Fibroblast of villous mesenchyme (primary cell): ENCODE measurements at places on chromosomes 11 and 22. TPM values are rescaled to one million over a fixed set of nuclear protein-coding genes. Genes with fewer than 3 reads are reported as not detected.
A peak's percentile ranks its signal among the peaks of the same experiment; 100 is the strongest.

- no peak for DNase-seq
Observed at GRCh38 chr11:60360621-60361020, 17.7 kb upstream of the MS4A7 start.

The ANKK1 gene
- under 0.01 TPM in 1 of 2 replicates, not detected in the other for total RNA-seq

DNA sequence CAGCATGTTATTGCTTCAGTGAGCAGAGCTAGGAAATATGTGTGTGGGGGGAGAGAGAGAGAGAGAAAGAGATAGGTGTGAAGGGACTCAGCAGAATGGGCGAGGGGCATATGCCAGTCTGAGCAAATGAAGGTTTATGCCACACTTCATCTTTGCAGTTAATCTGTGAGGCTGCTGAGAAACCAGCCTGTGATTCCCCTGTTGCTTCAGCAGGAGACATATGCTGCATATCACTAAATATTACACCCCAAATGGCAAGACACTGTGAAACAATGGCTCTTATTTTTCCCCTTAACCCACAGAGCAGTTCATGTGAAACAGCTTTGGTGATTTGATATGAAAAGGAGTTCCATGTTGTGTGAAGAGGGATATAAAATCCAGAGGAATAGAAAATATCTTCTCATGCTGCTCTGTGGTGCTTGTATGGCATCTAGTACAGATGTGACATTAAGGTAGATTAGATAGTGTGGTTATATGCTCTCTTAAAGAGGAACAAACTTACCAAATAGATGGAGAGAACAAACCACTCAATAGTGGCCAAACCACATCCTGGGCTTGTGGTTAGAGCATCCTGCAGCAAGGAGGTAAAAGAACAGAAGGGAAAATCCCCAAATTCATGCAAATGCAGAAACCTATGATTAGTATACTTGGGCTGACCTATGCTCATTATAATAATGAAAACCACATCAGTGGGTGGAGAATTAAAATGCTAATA lies 864.2 kb downstream of the FAM181B start:
- DNase-seq, result no peak

GRCh38 chr11:111169367-111169766 lies 76.2 kb upstream of the POU2AF2 start:
- no peak for DNase-seq

- peak; percentile 89 for DNase-seq
Observed at GRCh38 chr22:32644252-32645100, 157.0 kb upstream of the TIMP3 start.

DNA sequence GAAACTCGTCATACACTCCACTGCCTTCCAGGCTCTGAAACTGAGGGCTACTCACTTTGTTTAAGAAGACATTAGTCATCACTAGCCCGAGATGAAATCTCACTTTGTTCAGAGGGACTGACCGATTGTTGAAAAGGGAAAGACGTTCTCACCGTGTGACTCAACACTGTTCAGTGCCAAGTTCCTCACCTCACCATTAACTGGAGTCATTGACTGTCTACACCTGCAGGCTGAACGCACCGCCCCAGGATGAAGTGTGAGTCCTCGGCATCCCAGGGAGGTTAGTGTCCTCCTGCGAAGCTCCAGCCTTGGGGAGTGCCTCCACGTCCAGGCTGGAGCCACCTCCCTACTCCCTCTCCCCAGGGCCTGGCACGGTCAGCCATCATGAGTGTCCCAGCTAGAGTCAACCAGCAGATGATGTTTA lies 30.4 kb downstream of the FADD start:
- peak; percentile 67 for DNase-seq

The NLRP14 gene
- under 0.01 and 0.32 TPM in 2 replicates for total RNA-seq

DNA sequence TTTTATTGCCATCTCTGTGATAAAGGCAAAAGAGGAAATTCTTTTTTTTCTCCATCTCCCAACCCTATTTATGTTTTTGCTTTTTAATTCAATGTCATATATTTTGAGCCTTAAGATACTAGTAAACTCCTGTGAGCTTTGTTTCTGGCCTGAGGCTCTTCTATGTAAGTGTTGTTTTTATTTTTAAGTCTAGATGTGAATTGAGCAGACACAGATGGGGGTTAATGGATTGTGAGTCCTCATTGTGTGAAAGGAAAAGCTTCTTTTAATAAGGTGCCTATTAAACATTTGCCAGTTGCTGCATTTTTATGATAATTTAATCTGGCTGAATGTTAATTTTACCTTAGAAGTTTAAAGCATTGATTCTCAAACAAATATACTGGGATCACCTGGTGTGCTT lies 2337.9 kb upstream of the RAG2 start:
- DNase-seq, result no peak

DNA sequence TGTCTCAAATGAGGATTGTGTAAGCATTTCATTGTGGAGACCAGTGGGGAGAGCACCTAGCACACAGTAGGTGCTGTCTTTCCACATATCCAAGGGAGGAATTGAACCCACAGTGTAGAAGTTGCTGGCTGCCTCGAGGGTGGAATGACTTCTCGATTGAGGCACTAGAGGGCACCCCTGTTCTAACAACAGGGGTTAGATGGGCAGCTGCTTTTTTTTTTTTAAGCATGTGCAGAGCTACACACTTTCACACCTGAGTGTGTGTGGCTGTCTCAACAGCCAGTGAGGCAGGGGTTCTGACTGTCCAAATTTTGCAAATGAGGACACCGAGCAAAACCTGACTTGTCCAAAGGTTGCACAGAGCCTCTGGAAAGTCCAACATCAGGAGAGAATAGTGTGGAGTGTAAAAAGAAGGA lies 118.2 kb upstream of the CRYBB3 start:
- peak; percentile 19 for DNase-seq

The SDHD gene
- 121 and 140 TPM in 2 replicates for total RNA-seq

- DNase-seq, result no peak
Observed at GRCh38 chr22:19916941-19917340, 24.6 kb upstream of the COMT start.

The TMEM191B gene
- 1.3 and 2.3 TPM in 2 replicates for total RNA-seq

The SESN3 gene
- total RNA-seq, result 2.3 and 6.9 TPM in 2 replicates

The GAB2 gene
- 8.2 and 11.3 TPM in 2 replicates for total RNA-seq

GRCh38 chr11:2591805-2592204 lies 108.0 kb downstream of the KCNQ1OT1 start:
- no peak for DNase-seq

The PIH1D2 gene
- total RNA-seq, result 1.3 and 2.6 TPM in 2 replicates

DNA sequence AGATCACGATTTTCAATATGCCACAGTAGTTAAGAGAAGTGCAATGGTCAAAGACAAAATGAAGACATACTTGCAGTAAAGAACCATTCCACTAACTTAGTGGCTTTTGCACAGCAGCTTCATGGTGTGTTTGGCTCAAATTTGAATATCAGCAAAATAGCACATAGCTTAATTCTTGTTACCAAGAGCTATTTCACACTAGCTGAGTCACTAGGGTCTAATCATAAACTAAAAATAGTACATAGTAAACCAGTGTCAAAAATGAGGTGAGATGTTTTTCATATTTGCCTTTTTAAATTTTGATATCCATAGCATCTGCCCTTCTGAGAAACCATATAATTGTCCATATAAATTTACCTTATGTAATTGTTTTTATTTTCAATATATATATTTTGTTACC lies 325.0 kb upstream of the LUZP2 start:
- DNase-seq, result no peak

DNA sequence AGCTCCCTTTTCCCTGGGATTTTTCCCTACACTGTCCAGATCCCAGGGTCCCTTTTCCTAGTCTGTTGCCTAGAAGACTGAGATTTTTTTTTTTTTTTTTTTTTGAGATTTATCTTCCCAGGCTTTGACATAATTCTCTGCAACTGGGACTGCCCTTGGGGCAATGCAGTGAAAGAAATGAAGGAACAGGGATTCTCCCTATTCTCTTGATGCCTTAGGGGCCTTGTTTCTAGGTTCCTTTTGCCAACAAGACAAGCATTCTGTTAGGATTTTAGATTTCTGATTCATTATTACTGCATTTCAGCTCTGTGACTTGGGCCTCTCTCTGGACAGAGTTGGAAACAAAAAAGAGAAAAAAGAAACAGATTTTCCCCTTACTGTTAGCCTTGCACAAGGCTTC lies 47.3 kb downstream of the QSER1 start:
- no peak for DNase-seq

- DNase-seq, result no peak
Observed at GRCh38 chr11:121435132-121435531, 17.0 kb upstream of the SORL1 start.

DNA sequence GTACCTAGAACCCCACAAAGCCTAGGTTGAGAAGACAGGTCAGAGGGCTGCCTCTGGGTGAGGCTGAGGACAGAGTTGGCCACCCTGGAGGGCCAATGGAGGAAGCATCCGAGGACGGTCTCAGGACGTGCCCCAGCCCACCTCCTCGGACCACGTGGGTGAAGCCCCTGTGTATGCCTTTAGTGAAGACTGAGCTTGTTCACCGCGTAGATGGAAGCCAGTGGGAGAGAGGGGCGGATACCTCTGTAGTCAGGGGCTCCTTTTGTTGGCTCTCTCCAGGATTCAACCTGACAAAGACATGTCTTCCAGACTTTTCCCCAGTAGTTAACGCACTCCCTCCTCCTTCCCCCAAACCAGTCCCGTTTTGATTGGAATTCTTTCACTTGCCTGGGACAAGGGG lies 110.7 kb downstream of the ZBTB16 start:
- DNase-seq, result no peak

DNA sequence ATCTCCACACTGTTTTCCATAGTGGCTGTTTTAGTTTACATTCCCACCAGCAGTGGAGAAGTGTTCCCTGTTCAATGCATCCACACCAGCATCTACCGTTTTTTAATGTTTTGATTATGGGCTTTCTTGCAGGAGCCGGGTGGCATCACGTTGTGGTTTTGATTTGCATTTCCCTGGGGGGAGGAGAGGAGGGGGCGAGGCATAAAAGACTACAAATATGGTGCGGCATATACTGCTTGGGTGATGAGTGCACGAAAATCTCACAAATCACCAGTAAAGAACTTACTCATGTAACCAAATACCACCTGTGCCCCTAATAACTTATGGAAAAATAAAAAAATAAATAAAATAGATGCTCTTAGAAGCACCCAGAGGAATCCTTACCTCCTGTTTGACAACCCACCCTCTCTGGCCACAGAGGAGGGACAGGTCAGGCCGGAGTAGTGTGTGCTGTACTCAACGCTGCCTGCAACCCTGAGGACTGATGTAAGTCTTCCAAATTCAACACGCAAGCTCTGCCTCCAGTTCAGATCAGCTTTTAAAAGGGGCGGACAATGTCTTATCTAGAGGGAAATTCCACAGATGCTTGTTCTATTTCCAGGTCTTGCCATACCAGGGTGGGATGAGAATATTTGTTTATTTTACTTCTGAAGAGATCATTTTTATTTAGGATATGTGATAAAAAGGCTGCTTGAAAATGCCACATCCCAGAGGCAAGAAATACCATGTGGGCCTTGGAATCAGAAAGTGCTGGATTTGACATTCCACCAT lies 329.6 kb upstream of the B3GAT1 start:
- peak; percentile 83 for DNase-seq

DNA sequence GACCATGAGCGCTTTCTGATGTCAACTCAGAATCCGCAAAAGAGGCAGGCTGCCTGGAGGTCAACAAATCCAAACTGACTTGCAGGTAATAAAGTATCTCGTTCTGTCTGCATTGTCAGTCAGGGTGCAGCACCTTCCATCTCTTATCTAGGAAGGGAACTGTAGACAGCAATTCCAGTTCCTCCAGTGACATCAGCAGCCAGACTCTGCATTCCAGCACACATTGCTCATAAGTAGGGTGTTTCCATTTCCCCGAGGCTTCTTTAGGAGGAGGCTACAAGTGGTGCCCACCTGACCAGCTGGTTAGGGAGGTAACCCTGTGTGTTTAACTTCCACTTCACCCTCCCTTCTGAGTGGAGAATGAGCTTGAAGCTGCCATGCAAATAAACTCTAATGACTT lies 53.3 kb downstream of the NTM start:
- DNase-seq, result peak; percentile 17

The MDK gene
- 11.7 and 30.0 TPM in 2 replicates for total RNA-seq

GRCh38 chr22:34587357-34588356 lies 478.3 kb upstream of the ISX start:
- no peak for DNase-seq

The LMO2 gene
- under 0.01 TPM in 2 replicates for total RNA-seq

DNA sequence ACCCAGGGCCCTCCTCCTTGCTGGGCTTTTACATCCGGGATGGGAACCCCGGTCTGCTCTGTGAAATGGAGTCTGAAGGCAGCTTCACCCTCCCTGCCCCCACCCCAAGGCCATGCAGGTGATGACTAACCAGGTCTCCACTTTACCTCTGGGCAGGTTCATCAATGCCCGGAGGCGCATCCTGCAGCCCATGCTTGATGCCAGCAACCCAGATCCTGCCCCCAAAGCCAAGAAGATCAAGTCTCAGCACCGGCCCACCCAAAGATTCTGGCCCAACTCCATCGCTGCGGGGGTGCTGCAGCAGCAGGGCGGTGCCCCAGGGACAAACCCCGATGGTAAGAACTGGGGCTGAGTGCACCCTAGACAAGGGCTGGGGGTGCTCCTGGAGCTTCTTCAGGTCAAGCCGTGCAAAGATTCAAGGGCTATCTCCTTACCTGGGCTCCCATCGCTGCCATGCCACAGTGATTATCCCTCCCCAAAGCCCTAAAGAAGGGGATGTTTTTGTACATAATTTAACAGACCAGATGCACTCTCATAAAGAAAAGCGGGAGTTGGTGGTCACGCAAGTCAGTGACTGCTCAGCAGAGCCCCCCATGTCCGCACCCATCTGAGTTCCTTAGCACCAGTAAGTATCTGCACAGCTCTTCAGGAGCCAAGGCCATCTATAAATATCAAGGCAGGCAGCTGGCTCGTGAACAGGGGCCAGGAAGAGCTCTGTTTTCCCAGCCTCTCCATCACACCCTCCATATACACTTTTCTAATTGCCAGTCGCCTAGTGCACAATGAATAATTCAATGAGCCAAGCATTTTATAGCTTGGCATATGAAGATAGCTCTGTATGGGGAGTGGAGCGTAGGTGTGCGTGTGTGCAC lies 66.0 kb downstream of the FEZ1 start:
- DNase-seq, result no peak

DNA sequence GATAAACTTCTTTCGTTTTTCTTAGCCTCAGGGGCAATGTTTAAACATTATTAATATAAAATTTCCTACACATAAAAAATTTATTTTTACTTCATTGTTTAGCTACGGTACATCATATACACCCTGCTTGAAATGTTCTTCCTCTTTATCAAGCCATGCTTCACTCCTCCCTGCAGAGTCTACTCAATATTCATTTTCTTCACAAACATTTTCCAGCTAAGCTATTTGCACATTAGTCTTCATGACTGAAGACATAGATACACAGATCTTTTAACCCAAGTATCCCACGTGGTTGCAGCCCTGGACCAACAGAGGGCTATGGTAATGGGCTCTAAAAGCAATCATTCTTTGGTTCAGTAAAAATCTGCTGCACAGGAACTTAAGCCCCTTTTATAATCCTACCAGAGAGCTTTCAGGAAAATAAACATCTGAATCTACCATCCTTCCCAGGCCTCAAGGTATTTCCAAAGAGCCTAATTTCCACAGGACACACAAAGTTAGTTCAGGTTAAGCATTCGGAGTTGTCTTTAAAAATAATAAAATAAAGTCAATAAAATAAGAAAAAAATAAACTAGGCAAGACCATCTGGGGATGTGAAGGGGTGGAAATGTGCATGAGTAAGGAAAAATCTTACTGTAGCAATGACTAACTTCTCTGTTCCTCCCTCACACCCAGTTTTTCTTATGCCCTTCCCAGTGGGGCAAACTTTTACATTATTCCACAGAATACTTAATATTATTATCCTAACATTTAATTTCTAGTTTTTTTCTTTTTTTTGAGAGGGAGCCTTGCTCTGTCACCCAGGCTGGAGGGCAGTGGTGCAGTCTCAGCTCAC lies 21.6 kb upstream of the OR6X1 start:
- DNase-seq, result no peak

The SLC25A18 gene
- total RNA-seq, result under 0.01 and 0.32 TPM in 2 replicates
